ENCODE measurements at places on chromosomes 3 and 15.

DNA sequence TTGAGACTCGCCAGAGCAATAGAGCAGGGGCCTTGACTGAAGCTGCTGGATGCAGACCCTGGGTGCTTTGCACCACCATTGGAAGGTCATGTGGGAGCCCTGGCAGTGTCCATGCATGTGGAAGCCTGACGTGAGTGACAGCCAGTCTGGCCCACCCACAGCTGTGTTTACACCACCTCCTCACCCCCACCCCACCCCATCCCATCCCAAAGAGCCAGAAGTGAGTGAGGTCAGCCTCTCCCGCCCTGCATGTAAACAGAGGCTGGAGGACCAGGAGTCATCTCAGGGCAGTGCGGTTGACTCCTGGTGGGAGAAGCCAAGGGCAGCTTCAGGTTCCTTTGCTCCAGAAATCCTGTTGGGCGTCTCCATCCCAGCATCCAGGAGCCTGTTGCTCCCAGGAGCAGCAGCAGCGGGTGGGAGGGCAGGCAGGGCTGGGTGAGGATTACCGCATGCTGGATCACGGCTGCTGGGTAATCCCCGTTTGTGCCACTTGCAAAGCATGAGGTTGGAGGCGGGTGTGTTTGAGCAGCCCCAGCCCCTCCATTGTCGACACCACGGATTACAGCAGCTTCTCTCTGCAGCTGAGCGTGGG, 44.6 kb downstream of the CORO2B start:
- no peak for DNase-seq

GRCh38 chr15:75673426-75674235, 25.9 kb downstream of the SNX33 start:
- no peak for DNase-seq

DNA sequence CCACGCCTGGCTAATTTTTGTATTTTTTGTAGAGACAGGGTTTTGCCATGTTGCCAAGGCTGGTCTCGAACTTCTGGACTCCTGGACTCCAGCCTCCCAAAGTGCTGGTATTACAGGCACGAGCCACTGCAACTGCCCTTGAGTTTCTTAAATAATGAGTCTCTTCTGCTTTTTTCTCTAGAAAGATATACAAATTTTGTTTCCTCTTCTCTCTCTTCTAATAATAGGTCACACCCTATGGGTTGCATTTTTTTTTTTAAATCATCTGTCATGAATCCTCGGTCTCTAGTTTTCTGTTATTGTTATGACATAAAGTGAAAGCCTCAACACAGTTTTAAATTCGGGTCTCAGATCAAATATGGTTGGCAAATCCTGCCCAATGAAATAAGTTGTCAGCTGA, 111.2 kb downstream of the IL12A start:
- DNase-seq: no peak

DNA sequence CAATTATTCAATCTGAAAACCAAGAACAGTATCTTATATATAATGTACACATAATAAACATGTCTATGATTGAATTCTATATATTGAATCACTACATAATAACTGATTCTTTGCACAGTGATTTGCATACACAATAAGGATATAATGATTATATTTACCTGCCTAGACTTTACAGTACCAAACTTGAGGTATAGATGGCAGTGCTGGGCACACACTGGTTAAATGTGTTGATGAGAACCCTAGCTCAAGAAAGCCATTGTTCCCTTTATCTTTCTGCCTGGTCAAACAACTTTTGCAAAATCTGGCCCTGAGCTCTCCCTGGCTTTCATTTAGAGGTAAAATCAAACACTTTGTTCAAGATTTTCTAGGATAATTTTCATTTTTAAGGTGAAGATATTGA, 697.7 kb downstream of the TUSC7 start:
- DNase-seq: no peak

GRCh38 chr15:67154249-67154648, 88.8 kb downstream of the SMAD3 start:
- DNase-seq: no peak
